ENCODE measurements at places on chromosomes 5 and 9. TPM values are rescaled to one million over a fixed set of nuclear protein-coding genes. Genes with fewer than 3 reads are reported as not detected.

Gene PCDHGA4
- polyA plus RNA-seq = 0.14 TPM

- DNase-seq = peak; percentile 23
Observed at GRCh38 chr9:130634801-130635200, 29.6 kb upstream of the PRDM12 start.

Gene SPINK4
- polyA plus RNA-seq = not detected

DNA sequence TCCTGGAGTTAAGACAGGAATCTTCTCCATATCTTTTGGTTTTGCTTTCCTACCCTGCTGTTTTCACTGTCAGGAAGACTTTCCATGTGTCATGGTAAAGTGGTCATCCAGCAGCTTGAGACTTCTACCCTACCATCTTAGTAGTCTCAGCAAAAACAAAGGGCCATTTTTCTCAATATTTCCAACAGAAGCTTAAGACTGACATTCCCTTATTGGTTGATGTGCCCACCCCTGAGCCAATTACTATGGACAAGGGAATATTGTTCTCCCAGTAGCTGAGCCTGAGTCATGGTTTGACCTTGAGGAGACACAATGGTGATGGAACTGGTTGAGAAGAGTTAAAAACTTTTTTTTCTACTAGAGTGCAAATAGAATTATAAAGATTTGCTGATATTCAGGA, 105.6 kb downstream of the CSNK1G3 start:
- no peak for DNase-seq

- DNase-seq = no peak
Observed at GRCh38 chr9:122096620-122097415, 3.7 kb upstream of the TTLL11 start.

Gene UCK1
- polyA plus RNA-seq = 37.8 TPM

- no peak for DNase-seq
Observed at GRCh38 chr5:109920736-109921135, 231.0 kb downstream of the MAN2A1 start.

Gene SVEP1
- 1.9 TPM for polyA plus RNA-seq

Gene SLC46A2
- polyA plus RNA-seq = not detected

DNA sequence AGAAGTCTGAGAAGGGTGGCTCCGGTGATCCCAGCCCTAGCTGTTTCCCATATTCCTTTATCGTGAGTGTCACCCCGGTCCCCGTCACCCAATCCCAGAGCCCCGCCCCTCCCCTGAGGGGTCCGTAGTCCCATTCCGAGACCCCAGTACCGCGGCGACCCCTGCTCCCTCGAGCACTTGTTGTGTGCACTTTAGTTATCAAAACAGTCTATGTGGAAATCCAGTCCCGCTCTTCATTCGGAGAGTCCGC, 223 bp downstream of the LRSAM1 start:
- DNase-seq = no peak

GRCh38 chr5:45038366-45038987, 229.7 kb downstream of the MRPS30 start:
- no peak for DNase-seq

DNA sequence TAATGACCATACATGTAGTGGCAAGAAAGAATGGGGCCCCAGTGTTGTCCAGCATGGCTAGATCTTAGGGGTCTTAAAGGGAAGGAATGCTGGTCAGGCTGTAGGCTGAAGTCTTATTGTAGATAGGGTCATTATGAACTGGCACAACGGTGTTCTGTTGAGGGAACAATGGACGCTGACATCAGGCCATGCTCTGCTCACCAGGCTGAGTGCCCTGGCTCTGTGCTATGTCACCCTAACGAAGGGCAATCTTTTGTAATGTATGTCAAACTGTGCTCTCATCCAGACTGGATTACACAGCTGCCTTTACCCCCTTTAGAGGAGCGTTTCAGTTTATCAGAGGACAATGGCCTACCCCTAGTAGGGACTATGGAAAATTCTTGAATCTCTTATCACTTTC, 14.6 kb upstream of the ZNF608 start:
- no peak for DNase-seq

- no peak for DNase-seq
Observed at GRCh38 chr9:86599561-86599960, 245.4 kb upstream of the TUT7 start.

- no peak for DNase-seq
Observed at GRCh38 chr9:81455462-81456219, 233.7 kb downstream of the TLE1 start.

Gene DCAF12
- polyA plus RNA-seq = 15.8 TPM

Gene EIF4E1B
- 0.04 TPM for polyA plus RNA-seq

DNA sequence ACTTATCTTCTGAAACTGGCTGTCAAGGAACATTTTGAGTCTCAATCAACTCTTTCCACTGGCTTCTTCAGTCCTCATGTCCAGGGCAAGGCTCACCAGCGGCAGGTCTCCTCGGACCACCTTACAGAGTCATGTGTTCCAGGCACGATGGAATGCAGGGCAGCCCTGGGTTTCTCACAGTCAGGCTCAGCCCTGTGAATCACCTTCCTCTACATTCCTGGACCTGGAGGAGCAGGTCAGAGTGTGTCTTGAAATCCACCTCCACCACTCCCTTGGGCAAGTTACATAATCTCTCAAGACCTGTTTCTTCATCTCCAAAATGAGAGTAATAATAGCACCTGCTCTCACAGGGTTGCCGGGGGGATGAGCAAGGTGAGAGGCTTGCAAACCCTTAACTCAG, 16.0 kb downstream of the ENC1 start:
- DNase-seq = no peak

- DNase-seq = peak; percentile 27
Observed at GRCh38 chr9:111481885-111482636, 2.1 kb downstream of the ECPAS start.

GRCh38 chr9:116276651-116277121, 123.1 kb downstream of the PAPPA start:
- no peak for DNase-seq

Gene KIF27
- polyA plus RNA-seq = 0.73 TPM

Gene STC2
- 19.8 TPM for polyA plus RNA-seq

DNA sequence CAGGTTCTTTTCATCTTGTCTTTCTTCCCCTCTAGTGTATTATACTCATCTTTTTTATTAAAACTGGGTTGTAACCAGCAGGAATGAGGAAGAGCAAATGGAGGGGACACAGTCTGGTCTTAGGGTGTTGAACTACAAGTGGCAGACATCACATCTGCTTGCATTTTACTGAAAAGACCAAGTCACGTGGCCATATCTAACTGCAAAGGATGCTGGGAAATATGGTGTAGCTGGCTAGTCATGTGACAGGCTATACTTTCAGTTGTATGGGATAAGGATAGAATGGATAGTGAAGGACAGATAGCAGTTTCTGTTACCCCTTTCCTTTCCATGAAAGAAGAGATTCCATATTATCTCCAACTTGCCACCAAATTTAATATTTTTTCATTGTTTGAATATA, 13.0 kb upstream of the FGD3 start:
- no peak for DNase-seq

DNA sequence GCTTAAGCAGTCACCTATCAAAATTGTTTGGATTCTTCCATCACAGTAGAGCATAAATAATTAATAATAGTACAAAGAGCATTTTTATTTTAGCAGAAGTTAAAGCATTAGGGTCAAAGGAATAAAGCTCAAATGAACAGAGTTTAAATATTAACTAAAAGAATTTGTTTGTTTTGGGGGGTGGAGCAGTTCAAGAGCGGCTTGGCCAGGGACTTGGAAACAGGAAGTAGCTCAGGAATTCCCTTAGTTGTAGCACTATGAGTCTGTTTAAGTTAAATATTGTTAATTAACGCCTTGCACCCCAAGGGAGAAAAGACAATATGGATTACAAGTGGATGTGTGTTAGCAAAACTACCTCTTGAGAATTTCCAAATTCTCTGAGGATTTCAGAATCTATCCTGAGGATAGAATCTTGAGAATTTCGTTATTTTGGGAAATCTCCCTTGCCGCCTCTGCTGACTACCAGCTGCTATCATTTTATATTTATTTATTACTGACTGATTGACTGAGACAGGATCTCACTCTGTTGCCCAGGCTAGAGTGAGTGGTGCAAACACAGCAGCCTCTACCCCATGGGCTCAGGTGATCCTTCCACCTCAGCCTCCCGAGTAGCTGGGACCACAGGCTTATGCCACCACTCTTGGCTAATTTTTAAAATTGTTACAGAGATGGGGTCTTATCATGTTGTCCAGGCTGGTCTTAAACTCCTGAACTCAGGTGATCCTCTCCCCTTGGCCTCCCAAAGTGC, 96.7 kb upstream of the CHD1 start:
- DNase-seq = no peak

DNA sequence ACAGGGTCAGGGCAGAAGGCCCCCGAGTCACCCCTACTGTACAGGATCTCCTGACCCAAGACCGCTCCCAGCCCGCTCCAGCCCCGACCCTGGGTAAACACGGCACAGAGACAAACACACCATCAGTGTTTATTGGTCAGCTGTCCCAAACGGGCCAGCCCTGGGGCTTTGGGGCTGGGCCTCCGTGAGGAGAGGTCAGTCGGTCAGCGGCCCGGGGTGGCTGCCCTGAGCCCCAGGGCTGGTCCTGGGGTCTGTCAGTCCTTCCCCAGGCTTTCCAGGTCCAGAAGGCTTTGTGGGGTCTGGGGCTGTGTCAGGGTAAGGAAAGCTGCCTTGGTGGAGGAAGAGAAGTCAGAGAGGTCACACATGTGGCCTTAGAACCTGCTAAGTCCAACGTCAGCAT, 2.7 kb downstream of the DPM2 start:
- DNase-seq = no peak

DNA sequence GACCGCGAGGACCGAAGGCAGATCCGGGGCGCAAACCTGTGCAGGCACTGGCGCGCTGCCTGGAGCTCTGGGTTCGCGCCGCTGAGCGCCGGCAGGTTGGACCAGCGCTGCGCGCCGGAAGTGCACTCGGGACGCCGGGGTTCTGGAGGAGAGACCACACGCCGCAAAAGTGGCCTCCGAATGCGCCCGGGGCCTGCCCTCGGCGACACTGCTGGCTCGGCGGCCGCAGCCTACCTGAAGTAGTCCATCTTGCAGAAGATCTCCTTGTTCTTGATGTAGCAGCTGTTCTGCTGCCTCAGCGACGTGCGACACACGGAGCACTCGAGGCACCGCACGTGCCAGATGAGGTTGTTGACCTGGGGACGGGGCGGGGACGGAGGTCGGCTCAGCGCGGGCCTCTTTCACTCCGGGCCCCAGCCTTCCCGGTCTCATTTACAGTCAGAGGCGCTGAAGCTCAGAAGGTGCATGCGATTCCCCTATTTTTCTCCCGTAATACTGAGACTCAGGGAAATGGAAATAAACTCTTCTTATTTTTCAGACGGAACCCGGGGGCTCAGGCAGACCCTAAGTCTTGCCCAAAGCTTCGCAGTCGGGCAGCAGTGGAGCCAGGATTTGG, 2.5 kb downstream of the LHX6 start:
- DNase-seq = no peak

- DNase-seq = no peak
Observed at GRCh38 chr5:21806943-21807342, 1046.2 kb downstream of the CDH12 start.

- no peak for DNase-seq
Observed at GRCh38 chr9:126616521-126616976, 2.8 kb downstream of the LMX1B start.

GRCh38 chr5:176610435-176610773, 448 bp upstream of the GPRIN1 start:
- no peak for DNase-seq

DNA sequence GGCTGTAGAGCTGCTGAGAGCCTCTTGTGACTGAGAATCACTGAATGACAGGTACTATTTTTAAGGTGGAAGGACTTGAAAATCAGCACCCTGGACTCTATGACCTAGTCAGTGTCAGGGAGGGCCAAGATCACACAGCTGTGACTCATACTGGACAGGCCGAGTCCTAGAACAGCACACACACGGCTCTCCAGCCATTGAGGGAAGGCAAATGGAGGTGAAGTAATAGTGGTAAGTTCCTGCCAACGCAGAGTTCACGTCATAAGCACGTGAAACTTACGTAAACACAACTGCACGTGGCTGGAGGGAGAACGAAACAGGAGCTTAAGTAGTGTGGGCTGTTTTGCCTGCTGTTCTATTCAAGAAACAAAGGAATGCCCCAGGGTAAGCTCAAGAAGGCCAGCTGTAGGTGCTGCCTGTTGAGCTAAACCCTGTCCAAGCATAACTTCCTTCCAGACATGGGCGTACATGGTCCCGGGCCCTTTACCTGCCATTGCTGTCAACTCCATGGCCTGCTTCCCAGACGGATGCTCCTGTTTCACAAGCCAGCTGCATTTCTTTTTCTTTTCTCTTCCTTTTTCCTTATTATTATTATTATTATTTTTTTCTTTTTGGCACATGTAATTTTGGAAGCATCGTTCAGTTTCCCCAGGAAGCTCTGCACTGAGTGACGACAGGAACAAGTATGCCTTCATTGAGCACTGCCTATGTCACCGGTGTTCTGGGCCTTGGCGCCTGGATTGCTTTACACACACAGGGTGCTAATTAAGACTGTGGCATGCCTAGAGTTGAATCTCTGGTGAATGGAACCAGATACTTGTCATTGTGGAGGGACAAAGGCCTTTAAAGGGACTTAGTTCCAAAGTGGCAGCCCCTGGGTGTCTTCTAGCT, 10.2 kb upstream of the LCP2 start:
- peak; percentile 72 for DNase-seq

Gene C9orf43
- not detected for polyA plus RNA-seq

DNA sequence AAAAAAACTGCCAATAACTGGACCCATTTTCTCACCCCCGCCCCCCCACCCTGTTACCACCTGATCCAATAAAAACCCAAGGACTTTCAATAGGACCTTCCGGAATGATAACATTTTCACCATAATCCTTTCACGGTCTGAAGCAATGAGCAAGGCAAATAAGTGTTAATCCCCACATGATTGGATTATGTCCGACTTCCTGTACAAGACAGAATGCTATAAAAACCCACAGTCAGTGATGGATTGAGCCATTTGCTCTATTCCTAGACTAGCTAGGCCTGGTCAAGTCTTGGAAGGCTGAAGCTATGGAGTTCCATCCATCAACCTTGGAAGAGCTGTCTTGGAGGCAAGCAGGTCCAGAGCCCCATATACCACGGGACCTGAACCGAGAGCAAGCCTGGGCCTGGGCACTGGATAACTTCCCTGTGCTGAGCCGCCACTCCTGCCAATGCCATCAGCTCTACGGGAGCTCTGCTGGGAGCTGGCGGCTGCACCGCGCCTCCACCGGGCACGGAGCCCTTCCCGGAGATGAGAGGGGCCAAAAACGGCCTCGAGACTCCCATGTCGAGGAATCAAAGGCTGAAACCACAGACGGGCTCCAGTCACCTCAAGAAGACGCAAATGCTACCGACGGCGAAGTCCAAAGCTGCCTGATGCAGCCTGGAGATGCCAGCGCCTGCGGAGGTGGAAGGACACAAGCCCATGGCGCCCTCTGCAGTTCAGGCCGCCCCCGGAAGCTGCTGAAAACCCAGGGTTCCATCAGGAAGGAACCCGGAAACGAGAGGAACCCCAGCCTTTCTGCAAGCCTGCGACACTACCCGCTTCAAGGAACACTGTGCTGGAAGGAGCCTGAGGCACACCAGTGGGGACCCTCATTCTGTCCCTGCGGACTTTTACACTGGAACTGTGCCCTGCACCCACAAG, 69.2 kb downstream of the ANXA2R start:
- DNase-seq = no peak

- DNase-seq = no peak
Observed at GRCh38 chr5:135383803-135384495, 15.1 kb downstream of the MACROH2A1 start.
